ENCODE measurements at places on chromosomes 11 and 22. TPM values are rescaled to one million over a fixed set of nuclear protein-coding genes. Genes with fewer than 3 reads are reported as not detected.

- DNase-seq: no peak
Measured at GRCh38 chr11:65425105-65425970, 2.7 kb downstream of the NEAT1 start.

GRCh38 chr11:127058524-127058923 lies 58.0 kb upstream of the KIRREL3 start:
- no peak for DNase-seq

The LGALS1 gene
- 16.1 TPM for total RNA-seq

- DNase-seq: no peak
Measured at GRCh38 chr11:8732748-8733241, 50.2 kb downstream of the RPL27A start.

DNA sequence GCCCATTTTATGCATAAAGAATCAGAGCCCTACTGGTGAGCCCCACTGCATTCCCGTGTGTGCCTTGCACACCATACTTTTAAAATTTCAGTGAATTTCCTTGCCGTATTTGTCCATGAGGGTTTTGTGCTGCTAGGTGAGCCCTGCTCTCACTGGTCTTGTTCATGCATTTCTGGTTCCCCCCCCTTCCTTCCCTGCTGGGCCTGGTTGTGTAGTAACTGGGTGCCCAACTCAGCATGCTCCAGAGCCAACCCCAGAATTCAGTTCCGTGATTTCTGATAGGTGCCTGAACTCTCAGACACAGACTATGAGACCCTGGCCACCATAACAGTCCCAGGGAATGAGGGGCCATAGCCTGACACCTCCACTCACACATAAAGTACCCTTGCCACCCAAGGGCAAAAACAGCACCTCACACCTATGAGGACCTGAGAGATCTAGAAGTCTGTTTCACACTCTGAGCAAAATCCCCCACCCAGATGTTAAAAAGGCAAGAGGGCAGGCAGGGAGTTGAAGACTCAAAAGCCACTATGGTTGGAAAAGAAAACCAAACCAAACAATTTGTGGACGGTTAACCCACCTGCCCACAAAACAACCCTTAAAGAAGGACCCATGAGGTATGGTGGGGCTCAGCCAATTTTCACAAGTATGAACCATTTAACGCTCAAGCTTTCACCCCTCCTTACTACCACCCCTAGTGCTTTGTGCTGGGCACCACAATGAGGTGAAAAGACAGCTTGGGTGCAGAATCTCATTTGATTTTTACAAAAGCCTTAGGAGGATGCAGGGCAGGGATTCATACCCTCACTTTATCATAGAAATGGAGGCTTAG lies 16.8 kb upstream of the IL10RA start:
- DNase-seq: no peak

DNA sequence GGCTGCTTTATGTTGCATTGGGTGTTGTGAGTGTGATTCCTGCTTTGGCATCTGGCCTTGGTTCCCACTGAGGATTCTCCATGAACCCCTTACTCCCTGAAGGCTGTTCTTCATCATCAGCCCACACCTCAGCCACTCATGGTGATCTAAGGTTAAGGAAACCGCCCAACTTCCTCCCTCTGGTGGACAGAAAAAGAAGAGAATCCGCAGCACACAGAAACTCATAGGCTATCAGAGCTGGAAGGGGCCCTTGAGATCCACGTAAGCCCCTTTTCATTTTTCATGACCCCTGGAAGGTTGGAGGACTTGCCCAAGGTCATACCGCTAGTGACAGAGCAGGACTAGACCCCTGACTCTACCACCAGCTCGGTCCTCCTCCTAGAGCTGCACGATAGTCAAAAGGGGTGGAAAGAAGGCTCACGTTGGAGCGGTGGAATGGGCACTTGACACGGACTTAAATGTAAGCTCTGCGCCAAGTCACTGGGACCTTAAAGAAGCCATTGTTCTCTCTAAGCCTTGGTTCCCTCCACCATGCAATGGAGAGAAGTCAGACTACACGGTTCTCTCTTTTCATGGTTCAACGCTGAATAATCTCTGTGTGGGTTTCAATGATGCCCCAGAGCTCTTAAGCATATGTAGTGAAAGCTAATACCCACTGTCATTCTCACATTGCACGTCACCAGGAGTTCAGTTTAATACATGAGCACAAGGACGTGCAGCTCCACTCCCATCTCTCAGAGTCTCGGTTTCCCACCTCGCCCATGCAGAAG lies 83.6 kb upstream of the CRTAM start:
- no peak for DNase-seq

- no peak for DNase-seq
Measured at GRCh38 chr11:94128291-94128745, 323 bp upstream of the PANX1 start.

DNA sequence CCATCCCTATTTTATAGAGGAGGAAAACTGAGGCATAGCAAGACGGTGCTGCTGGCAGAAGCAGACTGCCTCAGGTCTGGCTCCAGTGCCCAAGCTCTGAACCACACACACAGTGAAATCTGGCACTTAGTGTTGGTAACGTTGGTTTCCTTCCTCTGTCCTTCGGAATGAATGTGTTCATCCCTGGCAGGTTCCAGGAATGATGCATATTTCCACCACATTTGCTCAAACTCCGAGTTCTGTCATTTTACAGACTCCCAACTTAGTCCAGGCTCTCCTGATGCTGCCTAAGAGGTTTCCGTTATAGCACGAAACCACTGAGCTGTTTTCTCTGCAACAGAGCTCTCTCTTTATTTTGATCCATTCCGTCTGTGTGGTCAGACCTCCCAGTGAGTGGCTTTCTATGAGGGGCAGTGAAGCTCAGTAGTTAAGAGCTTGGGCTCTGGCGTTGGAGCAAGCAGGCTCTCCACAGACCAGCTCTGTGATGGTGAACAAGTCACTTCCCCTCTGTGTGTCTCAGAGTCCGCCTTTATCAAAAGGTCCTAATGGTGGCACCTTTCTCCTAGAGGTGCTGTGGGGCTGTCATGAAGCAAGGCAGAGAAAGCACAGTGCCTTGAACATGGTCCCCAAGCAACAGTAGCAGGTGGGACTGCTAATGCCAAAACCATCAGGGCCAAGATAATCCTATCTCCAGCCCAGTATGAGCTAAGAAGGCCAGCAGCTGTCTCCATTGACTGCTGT lies 200.3 kb downstream of the MYO18B start:
- DNase-seq: no peak

The LMO1 gene
- 1.5 TPM for total RNA-seq

- DNase-seq: no peak
Measured at GRCh38 chr11:48054994-48055291, 74.6 kb downstream of the PTPRJ start.

DNA sequence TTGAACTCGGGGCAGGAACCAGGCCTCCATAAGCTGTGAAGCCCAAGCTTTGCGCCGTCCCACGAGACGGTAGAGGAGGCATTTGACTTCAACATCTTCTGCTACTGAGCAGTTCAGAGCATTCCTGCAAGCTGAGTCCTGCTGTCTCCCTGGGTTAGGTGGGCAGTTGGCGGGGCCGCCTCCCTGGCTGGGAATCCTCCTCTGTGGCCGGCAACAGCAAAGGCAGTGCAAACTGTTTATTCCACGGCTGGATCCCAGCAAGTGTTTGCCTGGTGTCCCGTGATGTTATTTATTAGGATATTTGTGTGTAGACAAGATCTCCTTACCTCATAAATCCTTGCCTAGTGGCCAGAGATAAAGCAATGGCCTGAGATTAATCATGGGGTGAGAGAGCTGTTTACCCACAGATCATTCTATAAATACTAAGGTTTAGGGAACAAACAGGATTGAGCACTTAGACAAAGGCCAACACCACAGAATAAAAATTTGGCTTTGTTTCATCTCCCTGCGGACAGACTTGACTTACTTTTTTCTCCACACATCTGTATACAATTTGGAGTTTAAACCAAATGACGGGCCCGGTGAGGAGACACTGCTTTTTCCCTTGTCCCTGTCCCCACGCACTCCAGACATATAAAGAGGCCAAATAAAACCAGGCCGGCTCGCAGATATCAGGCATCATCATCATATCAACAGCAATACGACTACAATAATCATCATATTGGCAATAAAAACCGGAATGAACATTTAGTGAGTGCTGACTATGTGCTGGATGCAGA lies 63.4 kb downstream of the NAT10 start:
- DNase-seq: no peak

GRCh38 chr22:17726006-17726927 lies 48.0 kb downstream of the BID start:
- DNase-seq: no peak

DNA sequence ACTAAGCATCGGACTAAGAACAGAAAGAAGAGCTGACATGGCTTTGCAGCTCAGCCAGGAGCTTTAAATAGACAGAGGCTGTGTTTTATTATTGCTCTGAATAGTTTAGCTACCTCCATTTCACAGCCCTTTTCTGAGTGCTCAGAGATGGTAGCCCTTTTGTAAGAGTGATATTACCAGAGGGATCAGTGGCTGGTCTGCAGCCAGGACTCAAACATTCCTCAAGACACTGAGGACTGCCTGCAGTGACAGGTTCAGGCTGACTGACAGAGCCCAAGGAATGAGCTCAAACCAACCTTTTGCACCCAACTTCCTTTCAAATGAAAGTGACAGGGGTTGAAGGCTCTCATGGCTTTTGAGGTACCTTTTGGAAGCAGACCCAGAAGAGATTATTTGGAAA lies 189.0 kb downstream of the DDX10 start:
- no peak for DNase-seq

The GDPD5 gene
- total RNA-seq: 13.3 TPM

GRCh38 chr11:76185511-76185910 lies 20.8 kb downstream of the WNT11 start:
- no peak for DNase-seq

The LYVE1 gene
- 0.14 TPM for total RNA-seq

DNA sequence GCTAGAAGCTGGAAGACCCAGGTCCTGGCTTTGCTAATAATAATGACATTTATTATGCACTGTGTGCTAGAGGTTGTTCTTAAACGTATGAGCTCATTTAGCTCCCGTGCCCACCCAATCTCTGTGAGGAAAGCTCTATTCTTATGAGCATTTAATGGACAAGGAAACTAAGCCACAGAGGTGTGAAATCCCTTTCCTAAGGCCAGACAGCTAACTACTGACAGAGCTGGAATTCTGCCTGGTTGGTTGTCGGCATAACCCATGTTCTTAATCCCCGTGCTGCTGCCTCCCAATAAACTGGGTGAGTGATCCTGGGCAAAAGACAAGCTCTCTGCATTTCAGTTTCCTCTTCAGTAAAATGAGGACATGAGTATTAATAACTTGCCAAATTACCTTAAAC lies 49.4 kb downstream of the SNX19 start:
- no peak for DNase-seq

- no peak for DNase-seq
Measured at GRCh38 chr11:125129316-125129993, 18.0 kb upstream of the TMEM218 start.

Data from neural crest cell (in vitro differentiated cells).